Gastroesophageal sphincter (tissue), 4 donors: ENCODE measurements at places on chromosomes 11 and 22.

GRCh38 chr11:86637988-86638387 lies 34.4 kb downstream of the ME3 start:
- no peaks in the 10 kb centered on the region for H3K36me3 ChIP-seq
- no peak for ATAC-seq
- peaks cover 34% of the 10 kb centered on the region for H3K4me1 ChIP-seq
- H3K27ac ChIP-seq, result no peak overlapping the region

DNA sequence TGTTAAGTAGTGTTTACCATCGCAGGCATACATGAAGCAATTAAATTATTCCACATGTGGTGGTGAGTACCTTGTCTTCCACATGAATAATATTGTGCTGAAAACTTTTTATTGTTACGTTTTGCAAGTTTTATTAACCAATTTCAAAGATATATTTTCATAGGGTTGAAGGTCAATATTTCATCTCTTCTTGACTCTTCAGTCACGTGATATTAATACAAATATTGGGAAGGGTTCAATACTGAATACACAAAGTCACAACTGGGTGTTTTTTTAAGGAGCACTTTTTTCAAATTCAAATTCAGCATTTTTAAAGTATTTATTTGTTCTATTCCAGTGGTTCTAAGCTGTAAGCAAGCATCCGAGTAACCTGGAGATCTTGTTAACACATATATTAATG lies 348.9 kb downstream of the LRRC4C start:
- no peak for ATAC-seq
- no peak overlapping the region for H3K27ac ChIP-seq
- no peak overlapping the region for H3K4me3 ChIP-seq
- no peaks in the 10 kb centered on the region for H3K27me3 ChIP-seq
- no peaks in the 10 kb centered on the region for H3K4me1 ChIP-seq

DNA sequence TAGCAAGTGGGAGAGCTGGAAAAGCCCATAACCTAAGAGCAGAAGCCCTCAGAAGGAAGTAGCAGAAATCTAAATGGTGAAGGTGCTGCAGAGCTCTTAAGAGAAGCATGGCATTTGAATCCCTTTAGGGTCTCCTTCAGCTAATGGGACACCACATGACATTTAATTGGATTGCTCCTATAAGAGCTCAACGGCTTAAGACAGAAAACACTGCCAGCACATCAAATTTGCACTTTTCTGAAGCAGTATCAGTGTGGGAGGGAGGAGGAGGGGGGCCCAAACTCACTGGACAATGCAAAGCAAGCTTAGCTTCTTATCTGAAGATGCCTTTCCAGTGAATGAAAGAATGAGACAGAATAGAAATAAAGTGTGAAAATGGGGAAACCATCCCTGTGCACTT lies 287.9 kb upstream of the MTNR1B start:
- no peaks in the 10 kb centered on the region for H3K36me3 ChIP-seq
- no peak overlapping the region for H3K4me3 ChIP-seq
- H3K27ac ChIP-seq, result no peak overlapping the region
- no peaks in the 10 kb centered on the region for H3K27me3 ChIP-seq

DNA sequence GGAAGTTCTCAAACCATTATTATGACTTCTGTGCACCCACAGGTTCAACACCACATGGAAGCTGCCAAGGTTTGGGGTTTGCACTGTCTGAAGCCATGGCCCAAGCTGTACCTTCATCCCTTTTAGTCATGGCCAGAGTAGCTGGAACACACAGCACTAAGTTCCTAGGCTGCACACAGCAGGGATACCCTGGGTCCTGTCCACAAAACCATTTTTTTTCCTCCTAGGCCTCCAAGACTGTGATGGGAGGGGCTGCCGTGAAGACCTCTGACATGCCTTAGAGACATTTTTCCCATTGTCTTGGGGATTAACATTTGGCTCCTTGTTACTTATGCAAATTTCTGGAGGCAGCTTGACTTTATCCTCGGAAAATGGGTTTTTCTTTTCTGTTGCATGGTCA lies 42.7 kb downstream of the DDIAS start:
- H3K4me3 ChIP-seq, result no peak overlapping the region
- H3K4me1 ChIP-seq, result no peaks in the 10 kb centered on the region
- ATAC-seq, result no peak
- no peak overlapping the region for H3K27ac ChIP-seq
- no peaks in the 10 kb centered on the region for H3K36me3 ChIP-seq

- H3K4me1 ChIP-seq, result peaks cover 41% of the 10 kb centered on the region
- no peaks in the 10 kb centered on the region for H3K27me3 ChIP-seq
- H3K4me3 ChIP-seq, result no peak overlapping the region
- no peak overlapping the region for H3K27ac ChIP-seq
- H3K36me3 ChIP-seq, result peaks cover 69% of the 10 kb centered on the region
- ATAC-seq, result no peak
These were observed 78.9 kb downstream of the ZBTB16 start for GRCh38 chr11:114138411-114138810.

- peaks cover 8% of the 10 kb centered on the region for H3K4me1 ChIP-seq
- no peaks in the 10 kb centered on the region for H3K27me3 ChIP-seq
- ATAC-seq, result no peak
- no peak overlapping the region for H3K27ac ChIP-seq
- H3K36me3 ChIP-seq, result no peaks in the 10 kb centered on the region
These were observed 15.5 kb upstream of the RAPSN start for GRCh38 chr11:47464483-47464882.

DNA sequence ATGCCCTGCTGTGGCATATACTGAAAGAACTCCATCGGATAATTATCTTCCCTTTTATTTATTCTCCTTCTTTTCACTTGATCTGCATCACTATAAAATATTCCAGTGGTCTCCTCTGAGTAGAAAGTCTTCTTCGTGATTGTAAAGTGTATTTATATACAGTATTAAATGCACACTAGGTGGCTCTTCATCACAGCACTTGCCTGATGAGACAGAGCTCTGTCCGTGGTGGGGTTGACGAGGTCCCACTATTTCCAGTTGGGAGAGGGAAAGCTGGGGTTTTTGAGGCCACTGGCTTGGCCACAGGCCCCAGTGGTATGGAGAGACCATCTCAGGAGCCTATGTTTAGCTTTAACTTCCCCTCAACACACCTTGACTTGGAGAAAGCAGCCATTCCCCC lies 31.6 kb upstream of the ZBTB16 start:
- H3K36me3 ChIP-seq, result no peaks in the 10 kb centered on the region
- no peak for ATAC-seq
- no peak overlapping the region for H3K4me3 ChIP-seq
- no peaks in the 10 kb centered on the region for H3K4me1 ChIP-seq
- peaks cover 9% of the 10 kb centered on the region for H3K27me3 ChIP-seq

DNA sequence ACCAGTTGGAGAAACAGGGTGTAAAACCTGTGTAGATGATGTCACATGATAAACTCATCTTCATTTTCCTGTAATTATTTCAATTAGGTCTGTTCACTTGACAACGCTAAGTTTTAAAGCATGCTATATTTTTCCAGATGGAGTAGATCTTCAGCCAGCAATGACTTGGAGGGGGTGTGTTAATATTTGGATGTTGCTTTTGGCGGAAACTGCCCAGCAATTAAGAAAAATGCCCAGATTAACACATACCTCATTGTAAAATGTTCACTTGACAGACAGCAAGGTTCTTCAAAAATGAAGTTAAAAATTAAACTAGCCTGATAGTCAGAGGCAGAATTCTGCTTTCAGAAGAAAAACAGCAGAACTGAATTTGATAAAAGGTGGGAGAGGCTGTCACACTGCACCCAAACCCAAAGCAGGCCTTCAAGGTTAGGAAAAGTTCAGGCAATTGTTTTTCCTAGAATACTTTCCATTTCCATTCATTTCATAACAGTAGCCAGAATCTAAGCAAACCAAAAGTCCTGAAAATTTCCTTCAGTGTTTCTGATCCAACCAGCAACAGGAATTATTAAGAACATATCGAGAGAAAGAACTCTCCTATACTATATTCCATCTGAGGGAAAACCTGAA lies 33.0 kb downstream of the VSIG10L2 start:
- peak overlapping the region; percentile 15 for H3K27ac ChIP-seq
- no peaks in the 10 kb centered on the region for H3K4me1 ChIP-seq
- H3K4me3 ChIP-seq, result no peak overlapping the region
- no peak for ATAC-seq
- no peaks in the 10 kb centered on the region for H3K27me3 ChIP-seq
- H3K36me3 ChIP-seq, result peaks cover 27% of the 10 kb centered on the region

DNA sequence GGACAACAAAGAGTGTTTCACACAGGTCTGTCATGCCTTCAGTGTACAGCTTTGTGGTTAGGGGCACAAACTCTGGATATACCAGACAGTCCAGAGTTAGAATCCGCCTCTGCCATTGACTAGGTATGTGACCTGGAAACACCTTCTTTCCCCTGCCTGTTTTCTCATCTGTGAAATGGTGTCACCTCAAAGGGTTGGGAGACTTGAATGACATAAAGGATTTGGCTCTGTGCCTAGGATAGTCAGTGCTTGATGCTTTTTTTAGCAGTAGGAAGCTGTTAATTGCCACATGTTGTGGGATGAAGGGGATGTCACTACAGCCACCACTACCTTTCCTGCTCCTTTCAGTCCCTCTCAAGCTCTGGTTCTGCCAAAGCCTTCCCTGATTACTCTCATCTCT lies 17.4 kb upstream of the LRRC55 start:
- no peak overlapping the region for H3K4me3 ChIP-seq
- no peaks in the 10 kb centered on the region for H3K4me1 ChIP-seq
- ATAC-seq, result no peak
- no peak overlapping the region for H3K27ac ChIP-seq
- H3K27me3 ChIP-seq, result peaks cover 4% of the 10 kb centered on the region

DNA sequence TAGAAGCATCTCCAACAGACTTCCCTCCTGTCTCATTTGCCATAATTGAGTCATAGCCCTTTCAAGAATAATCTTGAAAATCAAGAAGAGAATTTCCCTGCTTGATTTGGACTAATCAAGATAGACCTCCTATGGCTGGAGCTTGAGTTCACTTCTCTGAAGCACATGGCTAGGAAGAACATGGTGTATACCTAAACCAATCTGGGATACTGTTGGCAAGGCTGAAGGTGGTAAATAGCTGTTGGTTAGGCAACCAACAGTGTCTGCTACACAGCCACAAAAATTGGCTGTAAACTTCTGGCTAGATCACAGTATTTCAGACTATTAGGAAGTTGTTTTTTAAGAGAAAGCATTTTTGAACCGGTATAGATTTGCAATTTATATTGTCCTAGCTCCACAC lies 4.9 kb downstream of the CRYAB start:
- no peak overlapping the region for H3K4me3 ChIP-seq
- no peak for ATAC-seq
- no peak overlapping the region for H3K27ac ChIP-seq
- H3K27me3 ChIP-seq, result no peaks in the 10 kb centered on the region
- peaks cover 29% of the 10 kb centered on the region for H3K4me1 ChIP-seq

DNA sequence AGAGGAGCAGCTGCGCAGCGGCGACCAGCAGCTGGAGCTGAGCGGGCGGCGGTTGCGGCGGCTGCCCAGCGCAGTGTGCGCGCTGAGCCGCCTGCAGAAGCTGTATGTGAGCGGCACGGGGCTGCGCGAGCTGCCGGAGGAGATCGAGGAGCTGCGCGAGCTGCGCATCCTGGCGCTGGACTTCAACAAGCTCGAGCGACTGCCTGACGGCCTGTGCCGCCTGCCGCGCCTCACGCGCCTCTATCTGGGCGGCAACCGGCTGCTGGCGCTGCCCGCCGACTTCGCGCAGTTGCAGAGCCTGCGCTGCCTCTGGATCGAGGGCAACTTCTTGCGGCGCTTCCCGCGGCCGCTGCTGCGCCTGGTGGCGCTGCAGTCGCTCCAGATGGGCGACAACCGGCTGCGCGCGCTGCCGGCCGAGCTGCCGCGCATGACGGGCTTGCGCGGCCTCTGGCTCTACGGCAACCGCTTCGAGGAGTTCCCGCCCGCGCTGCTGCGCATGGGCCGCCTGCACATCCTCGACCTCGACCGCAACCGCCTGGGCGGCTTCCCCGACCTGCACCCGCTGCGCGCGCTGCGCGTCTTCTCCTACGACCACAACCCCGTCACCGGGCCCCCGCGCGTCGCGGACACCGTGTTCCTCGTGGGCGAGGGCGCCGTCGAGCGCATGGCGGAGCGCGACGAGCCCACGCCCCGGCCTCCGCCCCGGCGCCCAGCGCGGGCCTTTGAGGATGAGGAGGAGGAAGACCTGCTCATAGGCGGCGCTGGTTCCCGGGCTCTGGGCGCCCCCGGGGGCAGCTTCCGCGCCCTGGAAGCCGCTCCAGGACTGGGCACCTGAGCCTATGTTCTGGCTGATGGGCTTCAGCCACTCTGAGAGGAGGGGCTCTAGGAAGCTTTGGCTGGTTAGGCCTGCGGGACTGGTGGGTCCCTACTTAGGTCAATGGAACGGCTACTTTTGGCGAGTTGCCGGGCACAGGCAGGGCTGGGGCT lies 787 bp downstream of the LRRC10B start:
- H3K4me3 ChIP-seq, result peak overlapping the region; percentile 38
- H3K36me3 ChIP-seq, result no peaks in the 10 kb centered on the region
- H3K27ac ChIP-seq, result peak overlapping the region; percentile 49
- ATAC-seq, result peak; percentile 72
- peaks cover 14% of the 10 kb centered on the region for H3K4me1 ChIP-seq

GRCh38 chr22:48842583-48842945 lies 985.1 kb downstream of the BRD1 start:
- H3K27ac ChIP-seq, result no peak overlapping the region
- no peak overlapping the region for H3K4me3 ChIP-seq
- no peaks in the 10 kb centered on the region for H3K4me1 ChIP-seq

GRCh38 chr11:77322506-77322905 lies 21.0 kb upstream of the GDPD4 start:
- H3K4me3 ChIP-seq, result no peak overlapping the region
- ATAC-seq, result peak; percentile 81
- H3K27ac ChIP-seq, result peak overlapping the region; percentile 14
- H3K4me1 ChIP-seq, result peaks cover 8% of the 10 kb centered on the region
- H3K36me3 ChIP-seq, result peaks cover 52% of the 10 kb centered on the region

DNA sequence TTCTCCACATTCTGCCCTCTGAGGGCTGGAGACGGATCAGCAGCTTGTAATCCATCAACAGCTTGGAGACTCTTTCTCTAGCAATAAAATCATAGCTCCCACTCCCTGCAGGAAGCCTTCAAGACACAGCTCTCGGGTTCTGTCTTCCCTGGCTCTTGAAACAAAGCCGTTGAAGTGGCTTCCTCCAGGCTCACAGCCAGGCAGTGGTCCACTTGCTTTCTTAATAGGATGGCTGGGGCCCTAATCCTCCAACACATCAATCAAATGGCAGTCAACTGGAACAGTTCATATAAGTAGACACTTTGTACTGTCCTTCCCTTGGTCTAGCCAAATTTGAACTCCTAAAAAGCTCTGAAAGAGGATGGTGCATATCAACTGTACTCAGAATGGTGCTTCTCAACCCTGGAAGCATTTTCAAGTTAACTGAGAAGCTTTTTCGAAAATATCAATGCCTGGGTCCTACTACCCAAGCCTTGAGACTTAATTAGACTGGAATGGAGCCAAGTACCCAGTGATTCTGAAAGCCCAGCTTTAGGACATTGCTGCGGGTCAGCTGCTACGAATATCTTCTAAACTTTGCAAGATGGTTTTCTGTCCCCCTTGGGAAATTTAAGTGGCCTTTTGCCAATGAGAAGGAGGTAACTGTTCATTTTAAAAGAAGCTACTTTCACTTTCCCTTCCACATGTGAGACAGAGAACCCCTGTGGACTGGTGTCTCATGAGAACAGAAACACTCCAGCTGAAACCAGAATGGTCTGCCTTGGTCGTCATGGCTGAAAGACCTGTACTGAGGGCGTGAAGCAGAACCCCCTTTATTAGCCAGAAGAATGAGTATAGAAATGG lies 74.7 kb downstream of the SC5D start:
- no peak overlapping the region for H3K4me3 ChIP-seq
- no peaks in the 10 kb centered on the region for H3K36me3 ChIP-seq
- ATAC-seq, result no peak
- H3K27ac ChIP-seq, result no peak overlapping the region
- H3K4me1 ChIP-seq, result no peaks in the 10 kb centered on the region
